ENCODE measurements at places on chromosomes 1 and 21. TPM values are rescaled to one million over a fixed set of nuclear protein-coding genes. Genes with fewer than 3 reads are reported as not detected.
A peak's percentile ranks its signal among the peaks of the same experiment; 100 is the strongest.

BEND5 gene
- total RNA-seq, result not detected

KIF14 gene
- total RNA-seq, result 25.5 TPM

LDLRAD1 gene
- not detected for total RNA-seq

NKAIN1 gene
- total RNA-seq, result 0.12 TPM

- no peaks in the 10 kb centered on the region for H3K4me1 ChIP-seq
- no peak overlapping the region for H3K27ac ChIP-seq
- H3K27me3 ChIP-seq, result no peaks in the 10 kb centered on the region
- no peak overlapping the region for H3K4me3 ChIP-seq
Observed at GRCh38 chr1:233844692-233845091, 59.8 kb upstream of the SLC35F3 start.

GRCh38 chr21:42357307-42357706 lies 6.5 kb upstream of the TFF2 start:
- no peak overlapping the region for H3K4me3 ChIP-seq
- no peak for DNase-seq
- no peak overlapping the region for H3K27ac ChIP-seq

DNA sequence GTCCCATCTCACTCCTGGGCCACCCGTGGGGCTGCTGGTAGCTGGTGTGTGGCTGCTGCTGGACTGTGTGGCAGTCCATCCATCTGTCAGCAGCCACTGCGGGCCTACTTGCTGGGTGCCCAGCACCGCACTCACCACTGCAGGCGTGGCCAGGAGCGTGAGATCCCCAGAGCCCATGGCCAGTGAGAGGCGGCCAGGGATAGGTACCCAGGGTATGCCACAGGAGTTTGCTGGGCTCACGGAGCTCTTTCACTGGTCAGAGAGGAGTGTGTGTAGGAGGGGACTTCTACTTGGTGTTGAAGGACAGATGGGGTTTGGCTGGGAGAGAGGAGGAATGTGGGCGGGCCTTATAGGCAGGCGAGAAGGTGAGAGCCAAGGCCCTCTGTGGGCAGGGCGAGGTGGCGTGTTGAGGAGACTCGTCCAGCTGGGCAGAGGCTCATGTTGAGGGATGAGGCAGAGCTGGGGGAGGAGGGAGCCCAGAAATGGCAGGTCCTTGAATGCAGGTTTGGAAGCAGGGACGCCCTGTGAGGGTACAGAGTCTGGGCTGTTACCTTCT lies 15.0 kb downstream of the QSOX1 start:
- no peak overlapping the region for H3K27ac ChIP-seq
- no peak overlapping the region for H3K4me3 ChIP-seq
- peaks cover 28% of the 10 kb centered on the region for H3K4me1 ChIP-seq

- H3K4me3 ChIP-seq, result no peak overlapping the region
- peaks cover 13% of the 10 kb centered on the region for H3K4me1 ChIP-seq
- DNase-seq, result peak; percentile 92
Observed at GRCh38 chr21:32520875-32521735, 64.2 kb downstream of the TCP10L start.

GRCh38 chr1:218266356-218266755 lies 18.7 kb upstream of the RRP15 start:
- H3K4me1 ChIP-seq, result no peaks in the 10 kb centered on the region
- H3K27me3 ChIP-seq, result peaks cover 83% of the 10 kb centered on the region
- no peak overlapping the region for H3K27ac ChIP-seq
- no peak overlapping the region for H3K4me3 ChIP-seq
- peak; percentile 59 for DNase-seq

DNA sequence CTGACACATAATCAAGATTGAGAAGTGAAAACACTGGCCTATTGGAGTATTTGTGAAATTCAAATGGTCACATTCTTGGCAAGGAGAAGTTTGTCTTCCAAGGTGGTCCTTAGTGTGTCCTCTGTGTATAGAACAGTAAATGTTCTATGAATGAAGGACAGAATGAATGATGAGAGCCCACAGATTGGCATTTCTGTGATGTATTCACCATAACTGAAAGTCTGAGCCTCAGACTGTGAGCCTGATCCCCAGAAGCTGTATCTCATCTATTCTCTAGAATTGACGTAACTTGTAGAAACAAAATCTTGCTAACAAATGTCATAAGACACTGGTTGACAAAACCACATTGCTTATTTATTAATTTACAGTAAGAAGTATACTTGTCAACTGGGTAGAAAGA lies 111.5 kb upstream of the ETV3 start:
- H3K4me1 ChIP-seq, result no peaks in the 10 kb centered on the region
- DNase-seq, result no peak
- H3K36me3 ChIP-seq, result no peaks in the 10 kb centered on the region
- H3K27ac ChIP-seq, result no peak overlapping the region
- no peak overlapping the region for H3K4me3 ChIP-seq
